ENCODE measurements at places on chromosomes 7 and 10. TPM values are rescaled to one million over a fixed set of nuclear protein-coding genes. Genes with fewer than 3 reads are reported as not detected.

- no peak for DNase-seq
- no peaks in the 10 kb centered on the region for H3K4me1 ChIP-seq
- H3K4me3 ChIP-seq = no peak overlapping the region
- no peaks in the 10 kb centered on the region for H3K27me3 ChIP-seq
Measured at GRCh38 chr7:3712841-3713240, 411.8 kb downstream of the SDK1 start.

GRCh38 chr10:17049195-17049594 lies 80.4 kb downstream of the CUBN start:
- no peaks in the 10 kb centered on the region for H3K27me3 ChIP-seq
- no peaks in the 10 kb centered on the region for H3K36me3 ChIP-seq
- no peak for DNase-seq
- no peaks in the 10 kb centered on the region for H3K4me1 ChIP-seq
- no peak overlapping the region for H3K4me3 ChIP-seq

DNA sequence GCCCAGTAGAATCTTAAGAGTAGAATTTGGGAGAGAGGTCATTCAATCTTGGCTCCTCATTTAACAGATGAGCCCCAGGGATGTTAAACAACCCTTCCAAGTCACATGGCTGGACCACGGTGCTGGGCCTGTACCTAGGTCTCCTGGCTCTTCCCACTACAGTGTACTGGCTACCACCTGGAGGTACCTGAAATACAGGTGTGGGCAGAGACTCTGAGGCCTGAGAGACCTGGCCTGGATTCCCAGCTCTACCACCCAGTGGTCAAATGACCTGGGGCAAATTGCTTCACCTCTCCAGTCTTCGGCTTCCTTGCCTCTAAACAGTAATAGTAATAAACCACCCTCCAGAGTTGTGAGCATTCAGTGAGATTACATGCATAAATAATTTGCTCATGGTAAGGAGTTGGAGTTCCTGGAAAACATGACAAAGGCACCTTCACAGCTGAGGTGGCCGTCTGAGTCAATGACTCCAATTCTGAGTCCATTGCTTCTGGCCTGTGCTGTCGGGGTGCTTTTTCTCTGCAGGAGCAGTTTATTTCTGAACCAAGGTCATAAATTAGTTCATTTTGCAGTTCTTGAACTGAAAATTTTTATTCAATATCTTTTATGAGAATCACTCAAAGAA lies 2.7 kb downstream of the GOT1 start:
- no peaks in the 10 kb centered on the region for H3K36me3 ChIP-seq
- DNase-seq = no peak
- H3K4me3 ChIP-seq = no peak overlapping the region
- no peak overlapping the region for H3K27ac ChIP-seq
- H3K4me1 ChIP-seq = peaks cover 11% of the 10 kb centered on the region

GRCh38 chr10:125169915-125170314 lies 9.6 kb upstream of the CTBP2 start:
- no peaks in the 10 kb centered on the region for H3K27me3 ChIP-seq
- no peaks in the 10 kb centered on the region for H3K36me3 ChIP-seq
- no peak for DNase-seq
- no peak overlapping the region for H3K4me3 ChIP-seq
- no peak overlapping the region for H3K27ac ChIP-seq

The UPK3BL1 gene
- 11.5 TPM for total RNA-seq

The EPO gene
- total RNA-seq = 0.09 TPM
